ENCODE measurements at places on chromosomes 2 and 18. TPM values are rescaled to one million over a fixed set of nuclear protein-coding genes. Genes with fewer than 3 reads are reported as not detected.

DNA sequence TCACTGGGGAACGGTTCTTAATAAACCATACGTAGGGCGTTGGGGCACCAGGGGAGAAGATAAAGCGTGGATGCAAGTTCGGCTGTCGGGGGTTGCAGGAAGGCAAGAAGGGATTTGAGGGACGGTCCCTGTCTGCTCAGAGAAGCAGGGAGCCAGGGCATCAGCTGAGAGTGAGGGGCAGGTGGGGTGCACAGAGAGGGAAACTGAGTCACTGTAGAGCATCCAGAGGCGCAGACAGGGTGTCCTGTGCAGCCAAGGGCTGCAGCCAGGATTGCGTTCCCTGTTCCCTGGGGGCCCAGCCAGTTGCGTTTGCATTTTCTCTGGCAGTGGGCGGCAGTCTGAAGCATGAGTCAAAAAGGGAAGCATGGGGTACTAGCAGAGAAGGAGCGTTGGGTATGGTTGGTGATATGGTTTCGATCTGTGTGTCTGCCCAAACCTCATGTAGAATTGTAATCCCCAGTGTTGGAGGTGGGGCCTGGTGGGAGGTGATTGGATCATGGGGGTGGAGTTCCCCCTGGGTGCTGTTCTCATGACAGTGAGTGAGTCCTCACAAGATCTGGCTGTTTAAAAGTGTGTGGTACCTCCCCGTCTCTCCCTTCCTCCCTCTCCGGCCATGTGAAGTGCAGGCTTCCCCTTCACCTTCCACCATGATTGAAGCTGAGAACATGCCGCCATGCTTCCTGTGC lies 202.9 kb downstream of the NDUFA10 start:
- DNase-seq, result no peak
- no peaks in the 10 kb centered on the region for H3K36me3 ChIP-seq
- no peaks in the 10 kb centered on the region for H3K27me3 ChIP-seq
- H3K27ac ChIP-seq, result no peak overlapping the region

- H3K4me1 ChIP-seq, result no peaks in the 10 kb centered on the region
- no peak for DNase-seq
- no peak overlapping the region for H3K27ac ChIP-seq
- no peak overlapping the region for H3K4me3 ChIP-seq
Measured at GRCh38 chr18:28189400-28190239, 12.7 kb upstream of the CDH2 start.

The SERPINB12 gene
- total RNA-seq, result not detected

The COQ10B gene
- total RNA-seq, result 21.0 TPM

The UGT1A10 gene
- not detected for total RNA-seq

DNA sequence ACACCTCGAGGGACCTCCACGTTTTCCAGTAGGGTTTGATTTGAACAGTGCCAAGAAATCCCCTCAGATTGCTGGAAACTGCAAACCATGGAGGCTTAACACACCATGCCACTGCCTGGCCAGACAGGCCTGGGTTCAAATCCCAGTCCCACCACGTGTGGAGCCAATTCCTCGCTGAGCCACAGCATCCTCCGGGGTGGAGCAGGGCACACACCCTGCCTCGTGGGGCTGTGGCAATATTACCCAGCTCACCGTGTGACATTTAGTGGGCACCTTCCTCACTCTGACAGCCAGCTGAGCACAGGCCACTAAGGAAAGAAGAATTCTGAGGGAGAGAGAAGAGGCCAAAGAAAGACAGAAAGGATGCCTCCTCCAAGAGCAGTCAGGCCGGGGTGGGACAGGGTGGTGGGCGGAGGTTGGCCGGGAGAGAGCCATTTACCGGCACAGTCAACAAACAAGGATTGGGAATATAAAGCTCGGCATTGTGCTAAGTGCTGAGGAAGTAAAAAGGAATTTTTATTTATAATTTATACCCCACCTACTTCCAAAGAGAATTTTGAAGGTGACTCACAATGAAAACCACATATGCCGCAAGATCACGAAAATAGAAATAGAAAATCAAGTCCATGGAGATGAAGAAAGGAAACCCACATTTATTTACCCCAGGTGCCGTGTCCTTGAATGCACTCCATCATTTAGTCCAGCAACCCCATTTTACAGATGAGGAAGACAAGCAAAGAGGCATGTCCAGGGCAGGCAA lies 111.5 kb downstream of the MCFD2 start:
- DNase-seq, result no peak
- H3K27ac ChIP-seq, result peak overlapping the region; percentile 64
- no peaks in the 10 kb centered on the region for H3K27me3 ChIP-seq
- no peak overlapping the region for H3K4me3 ChIP-seq
- no peaks in the 10 kb centered on the region for H3K36me3 ChIP-seq

DNA sequence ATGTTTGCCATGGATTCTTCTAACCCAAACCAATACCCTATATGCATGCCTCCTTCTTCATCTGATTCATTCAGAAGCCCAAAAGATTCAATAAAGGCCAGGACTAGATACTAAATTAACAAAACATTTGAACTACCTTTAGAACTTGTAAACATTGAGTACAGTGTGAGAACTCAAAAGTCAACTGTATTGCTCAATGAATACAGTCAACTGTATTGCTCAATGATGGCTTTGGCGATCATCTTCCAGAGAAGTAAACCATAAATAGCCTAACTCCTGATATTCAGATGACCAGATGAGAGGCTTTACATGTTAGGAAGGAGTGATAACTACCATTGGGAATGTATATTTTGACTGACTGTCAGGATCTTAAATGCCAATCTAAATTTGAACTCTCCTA lies 206.5 kb upstream of the ITGA4 start:
- H3K27me3 ChIP-seq, result no peaks in the 10 kb centered on the region
- H3K4me1 ChIP-seq, result no peaks in the 10 kb centered on the region
- H3K4me3 ChIP-seq, result no peak overlapping the region
- no peak for DNase-seq
- no peaks in the 10 kb centered on the region for H3K36me3 ChIP-seq
- no peak overlapping the region for H3K27ac ChIP-seq

DNA sequence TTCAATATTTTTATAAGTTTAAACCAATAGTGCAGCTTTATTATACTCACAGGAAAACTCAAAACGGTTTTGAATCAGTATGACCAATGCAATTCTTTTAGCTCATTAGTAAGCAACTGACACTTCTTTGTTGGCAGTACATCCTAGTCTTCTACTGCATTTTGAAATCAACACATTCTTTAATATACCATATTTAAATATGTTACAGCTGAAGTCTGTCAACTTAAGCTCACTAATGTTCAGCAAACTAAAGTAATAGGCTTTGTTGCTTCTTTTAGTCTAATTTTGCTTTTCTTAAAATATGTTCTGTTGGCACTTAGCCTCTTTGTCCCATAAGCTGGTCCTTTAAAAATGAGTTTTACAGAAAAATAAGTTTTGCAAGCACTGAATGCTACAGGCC lies 55.4 kb upstream of the CCBE1 start:
- no peaks in the 10 kb centered on the region for H3K27me3 ChIP-seq
- H3K36me3 ChIP-seq, result no peaks in the 10 kb centered on the region
- H3K27ac ChIP-seq, result no peak overlapping the region
- no peak overlapping the region for H3K4me3 ChIP-seq

GRCh38 chr2:44226753-44227152 lies 48.5 kb upstream of the SLC3A1 start:
- no peak overlapping the region for H3K4me3 ChIP-seq
- H3K36me3 ChIP-seq, result peaks cover 4% of the 10 kb centered on the region
- H3K27me3 ChIP-seq, result no peaks in the 10 kb centered on the region
- H3K4me1 ChIP-seq, result no peaks in the 10 kb centered on the region

DNA sequence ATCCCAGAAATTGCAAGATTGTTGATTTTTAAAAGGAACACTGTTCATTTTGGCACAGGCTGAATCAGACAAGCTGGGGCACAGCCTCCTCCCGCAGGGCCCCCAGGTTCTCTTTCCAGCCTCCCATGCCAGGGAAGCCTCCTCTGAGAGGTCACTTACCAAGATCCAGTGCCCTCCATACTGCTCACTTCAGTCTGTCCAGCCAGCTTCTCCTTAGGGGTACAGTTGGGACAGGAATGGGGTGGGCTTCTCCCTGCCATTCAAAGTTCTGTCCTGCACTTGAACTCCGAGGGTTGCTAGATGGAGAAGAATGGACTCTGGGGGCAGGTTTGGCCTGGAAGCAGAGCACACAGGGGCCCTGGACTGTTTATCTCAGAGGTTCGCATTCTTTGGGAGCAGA lies 7.5 kb upstream of the CYP26B1 start:
- H3K4me1 ChIP-seq, result no peaks in the 10 kb centered on the region
- no peaks in the 10 kb centered on the region for H3K36me3 ChIP-seq
- no peak for DNase-seq

DNA sequence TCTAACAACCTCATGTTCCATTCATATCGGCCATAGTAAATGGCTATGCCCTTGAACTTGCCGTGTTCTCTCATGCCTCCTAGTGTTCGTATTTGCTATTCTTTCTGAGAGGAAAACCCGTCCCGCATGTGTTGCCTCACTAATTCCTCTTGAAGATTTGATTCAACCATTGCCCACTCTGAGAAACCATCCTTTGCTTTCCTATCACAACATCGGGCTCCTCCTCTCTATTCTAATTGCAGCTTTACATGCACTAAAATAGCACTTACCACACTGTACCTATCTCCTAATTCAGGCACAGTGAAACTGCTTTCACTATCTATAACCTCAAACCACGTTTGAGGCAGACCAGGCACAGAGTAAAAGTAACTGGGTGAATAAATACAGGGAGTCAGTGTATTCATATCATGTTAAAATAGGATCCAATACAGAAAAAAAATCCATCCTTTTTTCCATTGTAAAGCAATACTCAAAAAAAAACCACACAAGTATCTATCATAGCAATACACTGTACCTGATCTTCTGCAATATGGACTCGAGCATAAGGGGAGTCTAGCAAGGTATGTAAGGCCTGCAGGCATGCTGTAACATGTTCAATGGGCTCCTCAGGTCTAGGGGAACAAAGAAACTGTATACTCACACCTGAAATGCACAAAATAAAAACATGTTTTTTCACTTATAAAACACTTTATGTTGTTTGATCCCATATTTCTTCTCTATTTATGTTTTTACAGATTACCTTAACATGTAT lies 39.0 kb upstream of the STRN start:
- H3K4me1 ChIP-seq, result no peaks in the 10 kb centered on the region
- no peak for DNase-seq
- no peak overlapping the region for H3K4me3 ChIP-seq
- no peak overlapping the region for H3K27ac ChIP-seq
- no peaks in the 10 kb centered on the region for H3K27me3 ChIP-seq

DNA sequence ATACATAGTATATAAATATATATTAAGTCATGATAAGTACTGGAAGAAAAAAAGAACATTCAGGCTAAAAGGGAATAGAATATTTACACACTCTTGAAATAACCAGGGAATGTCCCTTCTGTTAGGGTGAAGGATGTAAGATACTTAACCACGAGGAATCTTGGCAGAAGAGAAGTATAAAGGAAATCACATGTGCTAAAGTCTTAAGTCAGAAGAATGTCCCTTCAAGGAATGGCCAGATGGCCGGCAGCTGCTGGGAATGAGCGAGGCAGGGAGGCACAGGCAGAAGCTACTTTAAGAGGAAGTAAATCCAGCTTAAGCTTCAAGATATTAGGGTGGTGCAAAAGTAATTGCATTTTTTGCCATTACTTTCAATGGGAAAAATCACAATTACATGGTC lies 5.5 kb downstream of the CCDC102B start:
- H3K27ac ChIP-seq, result no peak overlapping the region
- H3K4me3 ChIP-seq, result no peak overlapping the region

The PLCL1 gene
- total RNA-seq, result 6.6 TPM

DNA sequence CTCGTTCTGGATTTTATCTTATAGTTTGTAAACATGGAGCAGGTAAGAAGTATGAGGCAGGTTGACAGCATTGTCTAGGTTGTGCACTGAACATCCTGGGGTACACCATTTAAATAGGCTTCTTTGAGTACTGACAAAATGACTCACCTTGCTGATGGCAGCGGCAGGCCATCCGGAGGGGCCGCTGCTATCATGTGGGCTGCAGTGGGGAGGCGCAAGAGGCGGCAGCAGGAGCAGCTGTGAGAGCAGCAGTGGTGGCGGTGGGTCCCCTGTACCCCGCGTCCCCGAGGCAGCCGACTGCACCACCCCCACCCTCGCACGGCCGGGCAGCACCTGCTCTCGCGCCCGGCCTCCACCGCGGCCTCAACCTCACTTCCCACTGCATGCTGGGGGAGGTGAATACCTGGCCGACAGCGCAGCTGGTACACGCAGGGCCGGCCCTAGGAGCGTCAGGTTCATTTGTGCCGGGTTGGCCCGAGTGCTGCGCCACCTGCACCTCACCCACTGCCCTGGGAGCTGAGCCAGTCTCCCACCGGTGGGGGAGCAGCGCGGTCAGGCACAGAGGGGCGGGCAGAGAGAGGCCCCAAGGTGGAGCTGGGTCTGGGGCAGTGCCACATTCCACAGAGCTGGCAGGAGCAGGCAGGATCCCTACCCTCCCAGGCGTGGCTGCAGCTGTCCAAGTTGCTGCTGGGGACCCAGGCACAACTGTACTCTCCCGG lies 154.5 kb upstream of the RBMS1 start:
- H3K27me3 ChIP-seq, result no peaks in the 10 kb centered on the region
- H3K4me1 ChIP-seq, result no peaks in the 10 kb centered on the region
- no peak overlapping the region for H3K27ac ChIP-seq
- DNase-seq, result no peak

The TRIM43B gene
- total RNA-seq, result not detected

DNA sequence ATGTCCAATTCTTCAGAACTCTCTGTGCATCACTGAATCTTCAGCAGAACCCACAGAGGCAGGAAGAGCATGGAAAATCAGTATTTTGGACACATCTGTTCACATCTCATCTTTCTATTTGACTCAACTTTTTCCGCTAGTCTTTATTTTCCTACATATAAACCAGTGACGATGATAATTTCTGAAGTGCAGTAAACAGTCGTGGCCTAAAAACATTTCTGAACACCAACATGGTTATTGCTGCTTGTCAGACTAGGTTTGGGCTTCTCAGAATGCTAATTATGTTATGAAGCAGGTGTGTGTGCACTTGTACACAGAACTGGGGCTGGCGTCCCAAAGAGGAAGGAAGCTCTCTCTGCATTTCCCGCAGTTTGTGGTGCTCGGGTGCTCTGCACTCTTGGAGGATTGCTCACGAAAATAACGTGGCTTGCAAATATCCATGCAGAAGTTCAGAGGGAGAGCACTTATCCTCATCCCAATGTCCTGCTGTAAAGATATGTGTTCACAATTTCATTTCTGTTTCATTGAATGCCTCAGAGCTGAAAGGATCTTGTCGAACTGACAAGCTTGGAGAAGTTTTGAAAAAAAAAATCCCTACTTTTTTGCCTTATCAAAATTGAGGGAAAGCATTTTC lies 50.8 kb downstream of the EDAR start:
- no peak overlapping the region for H3K4me3 ChIP-seq
- no peaks in the 10 kb centered on the region for H3K4me1 ChIP-seq
- no peak for DNase-seq
- no peaks in the 10 kb centered on the region for H3K36me3 ChIP-seq

GRCh38 chr2:119417908-119418307 lies 13.7 kb upstream of the TMEM37 start:
- no peaks in the 10 kb centered on the region for H3K27me3 ChIP-seq
- no peak for DNase-seq
- H3K27ac ChIP-seq, result no peak overlapping the region
- no peak overlapping the region for H3K4me3 ChIP-seq
- no peaks in the 10 kb centered on the region for H3K36me3 ChIP-seq
- no peaks in the 10 kb centered on the region for H3K4me1 ChIP-seq

- H3K27ac ChIP-seq, result no peak overlapping the region
- H3K36me3 ChIP-seq, result no peaks in the 10 kb centered on the region
- no peak for DNase-seq
- no peak overlapping the region for H3K4me3 ChIP-seq
Measured at GRCh38 chr2:197782126-197782525, 3.0 kb downstream of the BOLL start.

Data from tibial nerve (tissue), 4 donors.